ENCODE measurements at places on chromosomes 12 and 14.

GRCh38 chr14:89185919-89186855, 230.8 kb downstream of the FOXN3 start:
- no peak for DNase-seq

GRCh38 chr14:22071006-22071405, 397.4 kb upstream of the OR4E1 start:
- no peak for DNase-seq

- no peak for DNase-seq
Observed at GRCh38 chr14:62071039-62071438, 308.8 kb downstream of the SNAPC1 start.

GRCh38 chr12:52331833-52332232, 10.6 kb upstream of the KRT83 start:
- no peak for DNase-seq

DNA sequence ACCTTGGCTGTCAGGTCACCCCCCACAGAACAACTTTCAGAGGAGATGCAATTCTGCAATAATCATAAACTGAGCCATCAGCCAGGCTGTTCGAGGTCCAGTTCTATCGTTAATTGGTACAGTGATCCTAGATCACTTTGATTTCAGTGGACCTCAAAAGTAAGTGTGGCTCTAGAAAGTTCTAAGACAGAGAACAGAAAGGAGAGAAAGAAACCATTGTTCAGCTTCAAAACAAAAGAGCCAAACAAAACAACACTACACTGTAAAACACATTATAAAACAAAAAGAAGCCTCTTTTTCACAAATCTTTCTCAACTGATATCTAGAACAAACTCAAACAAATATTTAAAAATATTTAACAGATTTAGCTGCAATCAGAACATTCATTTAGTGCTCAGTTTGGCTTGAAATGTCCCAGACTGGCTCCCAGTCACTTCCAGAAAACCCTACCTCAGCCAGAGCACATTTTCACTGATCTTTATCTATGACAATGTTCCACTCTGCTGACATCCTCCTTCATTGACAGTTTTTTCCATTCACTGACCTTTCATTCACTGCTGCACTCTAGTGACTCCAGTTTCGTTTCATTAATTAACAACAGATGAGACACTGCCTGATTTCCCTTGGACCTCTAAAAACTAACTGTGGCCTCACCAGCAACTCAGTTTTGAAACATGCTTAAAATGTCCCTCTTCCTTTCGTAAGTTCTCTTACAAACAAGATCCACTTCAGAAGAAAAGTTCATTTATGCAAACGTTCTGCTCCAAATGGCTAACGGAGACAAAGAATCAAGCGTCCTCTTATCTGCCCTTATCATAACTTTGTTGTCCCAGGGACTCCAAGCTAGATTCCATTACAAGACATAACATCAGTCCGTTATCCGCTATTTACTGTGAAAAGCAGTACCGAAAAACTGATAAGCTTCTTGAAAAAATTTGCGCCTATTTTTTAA, 56.8 kb downstream of the DUSP16 start:
- no peak for DNase-seq

DNA sequence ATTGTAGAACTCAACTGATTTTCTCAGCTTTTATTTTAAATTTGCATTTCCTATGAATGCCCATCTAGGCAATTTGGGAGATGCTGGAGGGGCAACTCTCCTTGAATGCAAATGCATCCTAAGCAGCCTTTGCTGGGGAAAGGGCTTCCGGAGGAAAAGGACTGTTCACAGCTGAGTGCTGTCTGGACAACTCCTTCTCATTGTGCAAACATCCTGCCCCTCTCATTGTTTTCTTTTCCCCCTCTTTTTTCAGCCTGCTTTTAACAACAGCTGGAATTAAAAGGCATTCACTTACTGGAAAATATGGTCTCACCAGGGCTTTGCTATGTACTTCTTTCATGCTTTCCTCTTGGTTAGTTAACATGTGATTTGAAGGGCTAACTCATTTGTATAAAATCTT, 397.8 kb downstream of the FUT8 start:
- no peak for DNase-seq

DNA sequence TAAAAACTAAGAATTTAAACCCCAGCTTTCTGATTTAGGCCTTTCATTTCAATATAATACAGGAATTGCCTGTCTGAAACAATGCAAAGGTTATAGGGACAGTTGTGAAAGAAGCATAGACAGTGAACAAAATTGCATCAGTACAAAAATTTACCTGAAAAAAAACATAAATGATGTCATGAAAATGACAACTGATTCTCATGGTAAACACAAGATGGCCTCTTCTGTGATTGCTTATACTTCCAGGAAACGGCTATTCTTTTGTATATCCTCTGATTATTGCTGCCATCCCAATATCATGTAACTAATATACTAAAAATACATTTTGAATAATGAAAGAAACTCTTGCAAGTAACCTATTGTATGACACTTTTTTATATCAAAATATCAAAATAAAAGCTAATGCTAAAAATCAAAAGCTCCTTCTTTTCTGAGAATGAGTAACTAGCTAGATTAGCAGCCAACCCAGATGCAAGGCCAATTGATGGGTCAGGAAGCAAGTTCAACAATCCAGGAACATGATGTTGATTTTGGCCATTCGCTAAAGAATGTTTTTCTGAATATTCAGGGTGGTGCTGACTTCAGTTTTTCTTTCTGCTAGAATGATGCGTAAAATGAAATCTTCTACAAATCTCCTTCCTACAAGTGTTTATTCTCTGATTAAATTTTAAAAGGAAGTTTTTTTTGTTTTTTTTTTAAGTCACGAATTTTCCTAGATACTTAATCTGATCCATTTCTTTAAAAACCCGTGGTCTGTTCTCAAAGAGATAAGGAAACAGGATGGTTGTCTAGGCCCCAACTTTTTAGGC, 83.6 kb downstream of the ALX1 start:
- no peak for DNase-seq

- DNase-seq: no peak
Observed at GRCh38 chr12:122116707-122117535, 38.4 kb downstream of the MLXIP start.

DNA sequence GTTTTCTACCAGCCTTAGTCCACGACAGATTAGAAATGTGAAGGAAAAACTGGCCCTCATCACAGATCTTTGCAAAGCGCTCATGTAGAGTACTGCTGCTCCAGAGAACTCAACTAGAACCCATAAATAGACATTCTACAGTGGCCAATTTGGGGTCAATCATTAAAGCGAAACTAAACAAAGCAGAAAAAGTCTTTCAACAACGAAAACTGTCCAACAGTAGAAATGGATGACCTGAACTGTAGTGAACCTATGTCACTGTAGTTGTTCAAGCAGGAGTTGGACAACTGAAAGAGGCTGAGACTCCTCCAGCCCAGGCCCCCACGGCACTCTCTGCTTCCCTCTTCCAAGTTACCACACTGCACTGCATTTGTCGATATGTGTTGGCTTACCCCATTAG, 472.6 kb downstream of the BCAT1 start:
- DNase-seq: no peak

- no peak for DNase-seq
Observed at GRCh38 chr12:8453021-8453513, 2.7 kb upstream of the CLEC6A start.

DNA sequence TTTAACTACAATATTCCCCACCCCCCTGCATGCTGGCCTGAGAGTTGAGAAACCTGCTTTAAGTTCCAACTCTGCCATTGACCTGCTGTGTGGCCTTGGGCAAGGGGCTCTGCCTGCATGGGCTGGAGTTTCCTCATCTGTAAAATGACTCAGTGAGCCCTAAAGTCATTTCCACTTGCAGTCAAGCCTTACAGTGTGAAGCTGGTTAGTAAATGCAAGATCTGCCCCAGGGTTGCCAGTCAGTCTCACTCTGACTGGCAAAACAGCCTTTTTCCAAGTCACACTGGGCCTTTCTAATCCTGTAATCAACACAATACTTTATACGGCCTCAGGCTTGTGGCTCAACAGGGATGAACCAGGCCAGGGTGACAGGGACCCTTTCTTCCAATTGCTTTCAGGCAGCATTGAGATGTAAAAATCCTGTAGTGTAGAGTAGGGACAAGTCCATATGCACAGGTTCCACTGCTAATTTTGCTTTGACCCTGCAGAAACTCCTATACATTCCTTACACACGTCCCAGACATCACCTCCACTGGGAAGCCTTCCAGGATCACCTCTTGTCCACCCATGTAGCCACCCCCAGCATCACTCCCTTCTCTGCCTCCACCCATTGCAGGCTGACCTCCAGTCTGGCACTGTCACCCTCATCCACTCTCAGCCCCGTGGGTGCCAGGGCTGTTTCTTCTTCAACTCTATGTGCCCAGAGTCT, 42.6 kb upstream of the PRIMA1 start:
- no peak for DNase-seq

DNA sequence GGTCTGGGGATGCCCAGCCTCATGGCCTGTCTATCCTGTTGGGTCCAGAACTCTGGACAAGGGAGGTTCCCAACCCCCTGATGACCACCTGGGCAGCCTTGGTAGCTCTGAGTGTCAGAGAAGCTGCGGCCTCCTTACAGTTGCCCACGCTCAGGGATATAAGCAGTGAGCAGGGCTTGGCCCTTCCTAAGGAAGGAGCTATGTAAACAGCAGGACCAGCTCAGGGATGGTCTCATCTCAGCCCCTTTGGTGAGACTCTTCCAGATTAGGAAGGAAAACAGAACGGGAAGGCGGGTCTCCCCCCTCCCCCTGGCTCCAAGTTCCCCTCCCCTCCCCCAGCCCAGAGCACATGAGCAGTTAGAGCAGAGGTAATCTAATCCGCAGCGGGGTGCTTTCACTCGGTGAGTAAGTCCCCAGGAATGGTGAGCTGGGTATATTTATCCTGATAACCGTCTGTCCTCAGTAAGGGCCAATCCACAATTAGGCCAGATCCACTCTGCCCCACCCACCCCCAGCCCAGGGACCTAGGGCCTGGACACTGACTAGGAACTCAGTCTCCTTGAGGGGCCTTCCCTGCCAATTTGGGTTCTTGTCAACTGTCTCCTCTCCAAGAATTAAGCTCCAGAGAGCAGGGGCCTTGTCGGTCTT, 29.5 kb upstream of the RPLP0 start:
- no peak for DNase-seq

GRCh38 chr12:115968211-115968610, 309.3 kb downstream of the MED13L start:
- no peak for DNase-seq

DNA sequence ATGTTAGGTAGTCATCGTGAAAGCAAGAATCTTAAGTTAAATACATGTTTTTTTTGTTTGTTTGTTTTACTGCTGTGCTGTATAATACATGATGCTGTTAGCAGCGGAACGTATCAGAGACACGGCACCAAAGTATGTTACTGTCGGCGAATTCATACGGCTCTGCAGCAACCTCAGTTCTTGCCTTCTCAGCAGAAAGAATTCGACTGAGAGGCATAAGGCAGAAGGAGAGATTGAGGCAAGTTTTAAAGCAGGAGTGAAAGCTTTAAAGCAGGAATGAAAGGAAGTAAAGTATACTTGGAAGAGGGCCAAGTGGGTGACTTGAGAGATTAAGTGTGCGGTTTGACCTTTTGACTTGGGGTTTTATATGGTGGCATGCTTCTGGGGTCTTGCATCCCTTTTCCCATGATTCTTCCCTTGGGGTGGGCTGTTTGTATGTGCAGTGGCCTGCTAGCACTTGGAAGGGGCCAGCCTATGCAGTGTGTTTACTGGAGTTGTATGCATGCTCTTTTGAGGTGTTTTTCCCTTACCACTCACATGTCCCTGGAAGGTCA, 23.7 kb downstream of the LEMD3 start:
- DNase-seq: no peak

- DNase-seq: no peak
Observed at GRCh38 chr14:94654071-94654861, 42.1 kb downstream of the SERPINA3 start.

DNA sequence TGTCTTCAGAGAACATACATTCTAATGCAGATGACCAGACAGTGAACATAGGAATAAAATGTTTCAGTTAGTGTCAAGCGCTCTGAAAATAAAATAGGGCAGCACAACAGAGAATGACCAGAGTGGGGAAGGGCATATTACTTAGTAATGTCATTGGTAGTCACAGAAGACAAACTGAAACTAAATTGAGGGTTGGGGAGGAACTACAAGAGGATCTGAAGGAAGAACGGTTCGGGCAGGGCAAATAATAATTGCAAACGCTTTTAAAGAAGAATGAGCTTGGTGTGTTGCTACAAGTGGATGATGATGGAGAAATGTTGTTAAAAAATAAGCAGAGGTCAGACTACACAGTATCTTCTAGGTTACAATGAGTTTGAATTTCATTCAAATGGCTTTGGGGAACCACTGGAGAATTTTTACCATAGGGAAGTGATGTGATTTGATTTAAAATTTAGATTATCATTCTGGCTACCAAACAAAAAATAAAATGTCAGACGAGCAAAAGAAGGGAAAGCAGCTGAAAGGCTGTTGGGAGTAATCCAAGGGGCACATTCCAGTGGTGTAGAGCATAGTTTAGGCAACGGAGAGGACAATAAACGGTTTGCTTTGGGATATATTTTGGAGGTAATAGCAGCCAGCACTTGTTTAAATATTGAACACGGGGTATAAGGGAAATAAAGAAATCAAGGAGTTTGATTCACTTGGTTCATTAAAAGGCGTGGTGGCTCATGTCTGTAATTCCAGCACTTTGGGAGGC, 56.3 kb upstream of the SLC6A13 start:
- no peak for DNase-seq

- no peak for DNase-seq
Observed at GRCh38 chr12:130074661-130075406, 87.4 kb upstream of the FZD10 start.

GRCh38 chr12:63362166-63362565, 211.2 kb upstream of the AVPR1A start:
- DNase-seq: no peak

- no peak for DNase-seq
Observed at GRCh38 chr12:102539651-102540553, 59.5 kb upstream of the IGF1 start.

GRCh38 chr12:49537752-49538509, 899 bp upstream of the KCNH3 start:
- peak; percentile 21 for DNase-seq

DNA sequence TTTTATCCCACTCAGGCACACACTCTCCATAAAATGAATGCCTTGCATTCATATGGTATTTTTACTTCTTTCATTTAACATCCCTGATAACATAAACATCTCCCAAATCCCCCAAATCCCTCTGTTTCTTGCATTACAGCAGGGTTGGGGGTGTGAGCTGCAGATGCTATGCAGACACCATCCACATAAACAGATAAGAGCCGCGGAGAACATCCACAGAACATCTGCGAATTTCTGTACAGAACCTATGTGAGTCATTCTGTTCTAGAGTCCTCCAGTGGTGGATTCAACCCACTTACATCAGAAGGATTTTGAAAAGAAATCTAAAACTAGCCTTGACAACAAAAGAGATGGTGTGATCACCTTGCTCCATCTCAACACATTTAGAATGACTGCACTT, 20.3 kb downstream of the FBLN5 start:
- DNase-seq: no peak

Data from activated CD8-positive, alpha-beta memory T cell treated with anti-CD3 and anti-CD28 coated beads for 4 hours (primary cell).